Endothelial cell of umbilical vein (primary cell): ENCODE measurements at places on chromosomes 12 and 14. TPM values are rescaled to one million over a fixed set of nuclear protein-coding genes. Genes with fewer than 3 reads are reported as not detected.

DNA sequence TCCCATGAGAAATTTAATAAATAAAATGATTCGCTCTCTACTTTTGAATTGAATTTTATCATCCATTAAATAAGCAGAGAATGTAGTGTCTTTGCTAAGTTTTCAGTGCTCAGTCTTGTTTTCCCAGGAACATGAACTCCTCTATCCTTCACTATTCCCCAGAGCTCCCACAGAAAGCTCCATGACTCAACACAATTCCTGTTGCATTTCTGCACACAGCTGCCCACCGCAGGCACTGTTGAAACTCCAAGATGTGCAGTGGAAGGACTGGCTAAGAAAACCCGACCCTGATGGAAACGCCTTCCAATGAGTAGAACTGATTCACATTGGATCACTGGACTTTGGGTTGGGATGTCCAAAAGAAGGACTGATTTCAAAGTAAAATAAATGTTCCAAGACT is 202.4 kb upstream of the AMIGO2 start:
- no peak for DNase-seq
- peaks cover 15% of the 10 kb centered on the region for H3K4me1 ChIP-seq
- peaks cover 4% of the 10 kb centered on the region for H3K27me3 ChIP-seq
- no peak overlapping the region for H3K27ac ChIP-seq
- no peak overlapping the region for H3K4me3 ChIP-seq
- no peaks in the 10 kb centered on the region for H3K36me3 ChIP-seq

DNA sequence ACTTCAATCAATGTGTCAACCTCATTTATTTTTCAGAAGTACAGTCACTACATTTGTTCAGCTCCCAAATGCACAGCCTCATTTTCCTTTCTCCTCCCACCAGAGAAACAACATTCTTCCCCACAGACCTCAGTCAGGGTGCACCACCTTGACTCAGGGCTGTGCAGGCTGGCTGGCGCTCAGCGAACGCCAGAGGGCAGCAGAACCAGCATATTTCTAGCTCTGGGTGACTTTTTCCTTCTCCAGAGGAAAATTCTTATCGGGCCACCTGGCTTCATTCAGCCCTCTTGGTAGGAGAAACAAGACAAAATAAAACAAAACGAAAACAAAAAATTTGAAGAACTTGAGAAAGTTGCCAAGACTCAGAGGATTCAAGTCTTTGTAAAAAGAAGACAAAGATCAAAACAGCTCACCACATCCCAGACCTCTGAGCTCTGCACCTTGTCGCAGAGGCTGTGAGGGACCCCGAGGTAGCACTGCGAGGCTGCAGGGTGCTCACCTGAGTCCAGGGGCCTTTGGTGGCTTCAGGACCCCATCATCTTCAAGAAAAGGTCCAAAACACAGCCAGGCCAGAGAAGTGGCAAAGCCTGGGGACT is 33.7 kb downstream of the PAH start:
- DNase-seq = no peak
- no peaks in the 10 kb centered on the region for H3K4me1 ChIP-seq
- no peaks in the 10 kb centered on the region for H3K36me3 ChIP-seq
- H3K27me3 ChIP-seq = no peaks in the 10 kb centered on the region
- H3K4me3 ChIP-seq = no peak overlapping the region

- no peak overlapping the region for H3K4me3 ChIP-seq
- no peaks in the 10 kb centered on the region for H3K27me3 ChIP-seq
- H3K27ac ChIP-seq = no peak overlapping the region
- no peaks in the 10 kb centered on the region for H3K4me1 ChIP-seq
- DNase-seq = no peak
- H3K36me3 ChIP-seq = no peaks in the 10 kb centered on the region
These were observed 55.8 kb upstream of the ARHGAP5 start for GRCh38 chr14:32021341-32021740.

DNA sequence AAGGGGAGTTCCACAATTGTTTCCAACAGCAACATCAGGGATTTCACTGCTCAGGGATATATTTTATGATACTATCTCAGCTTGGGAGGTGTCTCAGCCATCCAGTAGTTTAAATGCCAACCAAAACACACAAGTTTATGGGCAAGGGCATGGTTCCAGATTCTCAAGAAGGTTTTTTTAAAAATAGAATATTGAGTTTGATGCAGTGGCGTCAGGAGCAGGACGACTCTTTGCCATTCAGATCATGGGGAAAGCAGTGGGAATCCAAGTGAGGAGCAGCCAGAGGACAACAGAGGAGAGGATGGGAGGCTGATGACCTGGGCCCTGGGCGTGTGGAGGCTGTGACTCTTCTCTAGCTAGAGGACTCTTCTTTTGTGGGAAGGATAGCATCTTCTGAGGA is 25.7 kb downstream of the TSHR start:
- no peaks in the 10 kb centered on the region for H3K4me1 ChIP-seq
- no peak for DNase-seq
- H3K27me3 ChIP-seq = no peaks in the 10 kb centered on the region
- no peak overlapping the region for H3K4me3 ChIP-seq
- no peak overlapping the region for H3K27ac ChIP-seq

- H3K27me3 ChIP-seq = no peaks in the 10 kb centered on the region
- no peak overlapping the region for H3K4me3 ChIP-seq
- no peak for DNase-seq
- H3K4me1 ChIP-seq = peaks cover 41% of the 10 kb centered on the region
- peaks cover 1% of the 10 kb centered on the region for H3K36me3 ChIP-seq
These were observed 8.0 kb upstream of the SELPLG start for GRCh38 chr12:108641446-108642268.

DNA sequence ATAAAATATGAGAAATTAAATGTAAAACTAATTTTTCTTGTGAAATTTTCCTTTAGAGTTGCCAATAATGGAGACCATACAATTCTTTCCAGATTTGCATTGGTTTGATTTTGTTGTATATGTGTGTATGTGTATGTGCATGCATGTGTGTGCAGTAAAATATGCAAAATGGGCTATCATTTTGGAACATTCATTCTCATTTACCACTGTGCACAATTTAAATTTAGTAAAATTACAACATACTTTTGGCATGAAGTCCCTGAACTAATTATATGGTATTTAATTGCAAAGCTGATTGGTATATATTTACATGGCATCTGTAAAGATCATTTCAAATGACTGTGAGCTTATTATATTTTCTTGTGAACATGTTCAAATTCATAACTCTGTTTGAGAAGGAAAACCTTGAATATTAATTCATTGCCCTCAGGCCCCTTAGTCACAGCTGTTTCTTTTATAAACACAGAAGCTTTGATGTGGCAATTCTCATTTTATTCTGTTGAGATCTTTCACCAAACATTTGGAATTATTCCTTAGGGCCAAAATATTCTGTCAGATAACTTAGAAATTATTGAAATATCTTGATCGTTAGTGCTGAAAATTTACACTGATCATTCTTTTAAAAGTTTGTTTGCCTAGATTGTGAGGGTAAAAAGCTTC is 17.6 kb downstream of the KERA start:
- H3K4me1 ChIP-seq = no peaks in the 10 kb centered on the region
- H3K27me3 ChIP-seq = no peaks in the 10 kb centered on the region
- H3K36me3 ChIP-seq = no peaks in the 10 kb centered on the region
- H3K27ac ChIP-seq = no peak overlapping the region

DNA sequence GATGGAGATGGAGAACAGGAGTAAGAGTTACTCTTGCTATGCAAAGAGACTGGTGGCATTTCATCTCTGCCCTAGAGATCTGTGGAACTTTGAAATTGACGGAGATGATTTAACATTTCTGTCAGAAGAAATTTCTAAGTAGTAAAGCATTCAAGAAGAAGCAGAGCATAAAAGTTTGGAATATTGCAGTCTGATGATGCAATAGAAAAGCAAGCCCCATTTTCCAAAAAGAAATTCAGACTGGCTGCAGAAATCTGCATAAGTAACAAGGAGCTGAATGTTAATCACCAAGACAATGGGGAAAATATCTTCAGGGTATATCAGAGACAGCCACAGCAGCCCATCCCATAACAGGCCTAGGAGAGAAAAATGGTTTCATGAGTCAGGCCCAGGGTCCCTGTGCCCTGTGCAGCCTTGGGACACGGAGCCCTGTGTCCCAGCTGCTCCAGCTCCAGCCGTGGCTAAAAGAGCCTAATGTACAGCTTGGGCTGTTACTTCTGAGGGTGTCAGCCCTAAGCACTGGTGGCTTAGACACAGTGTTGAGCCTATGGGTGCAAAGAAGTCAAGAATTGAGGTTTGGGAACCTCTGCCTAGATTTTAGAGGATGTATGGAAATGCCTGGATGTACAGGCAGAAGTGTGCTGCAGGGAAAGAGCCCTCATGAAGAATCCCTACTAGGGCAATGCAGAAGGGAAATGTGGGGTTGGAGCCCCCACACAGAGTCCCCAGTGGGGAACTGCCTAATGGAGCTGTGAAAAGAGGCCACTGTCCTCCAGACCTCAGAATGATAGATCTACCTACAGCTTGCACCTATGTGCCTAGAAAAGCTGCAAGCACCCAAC is 616.6 kb downstream of the SLC16A7 start:
- H3K27ac ChIP-seq = no peak overlapping the region
- no peaks in the 10 kb centered on the region for H3K36me3 ChIP-seq
- DNase-seq = no peak
- no peaks in the 10 kb centered on the region for H3K27me3 ChIP-seq
- H3K4me1 ChIP-seq = no peaks in the 10 kb centered on the region

- H3K36me3 ChIP-seq = no peaks in the 10 kb centered on the region
- no peak for DNase-seq
- no peaks in the 10 kb centered on the region for H3K27me3 ChIP-seq
- no peak overlapping the region for H3K27ac ChIP-seq
- peaks cover 3% of the 10 kb centered on the region for H3K4me1 ChIP-seq
These were observed 9.7 kb downstream of the MOK start for GRCh38 chr14:102295270-102295669.

- no peaks in the 10 kb centered on the region for H3K27me3 ChIP-seq
- no peaks in the 10 kb centered on the region for H3K36me3 ChIP-seq
- peak; percentile 28 for DNase-seq
- no peak overlapping the region for H3K27ac ChIP-seq
These were observed 122.8 kb upstream of the PDE3A start for GRCh38 chr12:20245491-20245890.

Gene GLI1
- 0.29 and 1.1 TPM in 2 replicates for total RNA-seq

- no peaks in the 10 kb centered on the region for H3K27me3 ChIP-seq
- no peaks in the 10 kb centered on the region for H3K4me1 ChIP-seq
- H3K4me3 ChIP-seq = no peak overlapping the region
- H3K36me3 ChIP-seq = no peaks in the 10 kb centered on the region
These were observed 634.1 kb downstream of the FSCB start for GRCh38 chr14:43872752-43873655.

DNA sequence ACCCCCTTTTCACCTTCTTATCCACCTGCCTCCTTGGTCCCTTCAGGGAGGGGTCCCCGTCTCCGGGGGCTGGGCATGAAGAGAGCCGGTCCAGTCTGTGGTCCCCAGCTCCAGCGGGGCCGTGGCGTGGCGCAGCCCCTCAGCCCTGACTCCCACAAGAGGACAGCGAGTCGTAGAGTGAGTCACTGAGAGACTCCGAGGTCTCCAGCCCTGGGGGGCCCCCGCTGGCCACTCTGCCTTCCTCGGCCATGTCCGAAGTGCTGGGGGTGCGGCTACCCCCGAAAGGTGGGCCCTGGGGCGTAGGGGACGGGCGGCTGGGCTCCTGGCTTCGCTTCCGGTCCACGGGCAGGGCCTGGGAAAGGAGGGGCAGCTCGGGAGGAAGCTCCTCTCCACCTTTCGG is 36.5 kb downstream of the NCKAP5L start:
- peaks cover 19% of the 10 kb centered on the region for H3K36me3 ChIP-seq
- no peak for DNase-seq
- H3K4me3 ChIP-seq = no peak overlapping the region
- peaks cover 9% of the 10 kb centered on the region for H3K4me1 ChIP-seq
- H3K27ac ChIP-seq = no peak overlapping the region

Gene AKAP3
- 0.62 TPM in 1 of 2 replicates, not detected in the other for total RNA-seq

DNA sequence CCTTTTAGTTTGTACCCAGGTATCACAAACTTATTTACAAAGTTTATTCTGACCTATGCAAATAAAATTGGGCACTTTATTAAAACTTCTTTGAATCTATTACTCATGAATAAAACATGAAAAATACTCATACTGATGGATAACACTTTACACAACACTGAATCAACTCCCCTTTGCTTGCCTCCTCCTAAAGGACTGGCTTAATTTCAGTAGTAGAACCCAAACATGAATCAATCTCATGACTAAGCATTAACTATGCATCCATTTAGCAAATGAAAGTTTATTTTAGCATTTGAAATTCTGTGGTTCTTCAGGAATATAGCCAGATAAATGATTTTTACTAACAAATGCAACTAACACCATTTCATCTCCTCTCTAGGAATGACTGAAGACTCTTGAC is 32.4 kb downstream of the DENND5B start:
- H3K27me3 ChIP-seq = no peaks in the 10 kb centered on the region
- H3K4me3 ChIP-seq = no peak overlapping the region
- no peaks in the 10 kb centered on the region for H3K4me1 ChIP-seq
- DNase-seq = no peak
- no peak overlapping the region for H3K27ac ChIP-seq

GRCh38 chr12:1324910-1325309 is 269.5 kb downstream of the FBXL14 start:
- no peak overlapping the region for H3K27ac ChIP-seq
- no peaks in the 10 kb centered on the region for H3K27me3 ChIP-seq
- no peak for DNase-seq
- H3K4me3 ChIP-seq = no peak overlapping the region
